Activated CD8-positive, alpha-beta T cell treated with anti-CD3 and anti-CD28 coated beads for 36 hours (primary cell): ENCODE measurements at places on chromosomes 6 and 20. TPM values are rescaled to one million over a fixed set of nuclear protein-coding genes. Genes with fewer than 3 reads are reported as not detected.

Gene MAP3K5
- 4.4 TPM for total RNA-seq

Gene MAFB
- total RNA-seq: not detected

Gene PRELID3B
- total RNA-seq: 140 TPM

Gene OR12D3
- total RNA-seq: not detected

Gene BNIP5
- not detected for total RNA-seq
